ENCODE measurements at places on chromosomes 2 and 18.

GRCh38 chr2:31227110-31227509 is 6.8 kb upstream of the EHD3 start:
- no peak for DNase-seq

- DNase-seq = no peak
These were observed 114.4 kb upstream of the FZD5 start for GRCh38 chr2:207884127-207884526.

GRCh38 chr2:112705575-112705974 is 15.2 kb upstream of the NT5DC4 start:
- no peak for DNase-seq

GRCh38 chr2:217383620-217384019 is 523.8 kb upstream of the TNP1 start:
- no peak for DNase-seq

GRCh38 chr2:233353769-233354499 is at the start of gene DGKD:
DGKD (plus strand) TSS chr2:233354494; CDS start chr2:233354519, 25 bp downstream.
- no peak for DNase-seq

- no peak for DNase-seq
These were observed 397.9 kb downstream of the NYAP2 start for GRCh38 chr2:225797394-225797793.

DNA sequence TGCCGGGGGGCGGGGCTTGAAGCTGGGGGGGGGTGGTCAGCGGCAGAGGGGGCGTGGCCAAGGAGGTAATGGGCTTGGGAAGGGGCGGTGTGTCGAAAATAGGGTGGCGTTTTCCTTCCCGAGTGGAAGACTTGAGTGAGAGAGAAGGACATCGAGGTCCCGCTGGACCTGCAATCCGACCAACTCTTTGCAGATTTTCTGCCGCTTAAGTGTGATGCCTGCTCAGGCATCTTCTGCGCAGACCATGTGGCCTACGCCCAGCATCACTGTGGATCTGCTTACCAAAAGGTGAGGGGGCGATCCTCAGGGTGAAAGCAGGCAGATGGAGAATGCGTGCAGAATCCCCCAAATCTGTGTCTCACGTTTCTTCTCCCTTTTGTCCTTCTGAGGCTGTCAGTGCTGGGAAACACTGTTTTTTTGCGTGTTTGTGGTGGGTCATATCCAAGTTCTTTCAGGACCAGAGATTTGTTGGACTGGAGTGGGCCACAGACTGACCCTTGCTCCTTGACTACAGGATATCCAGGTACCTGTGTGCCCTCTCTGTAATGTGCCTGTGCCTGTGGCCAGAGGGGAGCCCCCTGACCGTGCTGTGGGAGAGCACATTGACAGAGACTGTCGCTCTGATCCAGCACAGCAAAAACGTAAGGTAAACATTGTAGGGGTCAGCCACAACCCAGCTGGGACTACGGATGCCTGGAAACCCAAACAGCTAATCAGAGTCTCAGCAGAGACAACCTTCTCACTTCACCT is 727 bp downstream of the ZFAND2B start:
- no peak for DNase-seq

DNA sequence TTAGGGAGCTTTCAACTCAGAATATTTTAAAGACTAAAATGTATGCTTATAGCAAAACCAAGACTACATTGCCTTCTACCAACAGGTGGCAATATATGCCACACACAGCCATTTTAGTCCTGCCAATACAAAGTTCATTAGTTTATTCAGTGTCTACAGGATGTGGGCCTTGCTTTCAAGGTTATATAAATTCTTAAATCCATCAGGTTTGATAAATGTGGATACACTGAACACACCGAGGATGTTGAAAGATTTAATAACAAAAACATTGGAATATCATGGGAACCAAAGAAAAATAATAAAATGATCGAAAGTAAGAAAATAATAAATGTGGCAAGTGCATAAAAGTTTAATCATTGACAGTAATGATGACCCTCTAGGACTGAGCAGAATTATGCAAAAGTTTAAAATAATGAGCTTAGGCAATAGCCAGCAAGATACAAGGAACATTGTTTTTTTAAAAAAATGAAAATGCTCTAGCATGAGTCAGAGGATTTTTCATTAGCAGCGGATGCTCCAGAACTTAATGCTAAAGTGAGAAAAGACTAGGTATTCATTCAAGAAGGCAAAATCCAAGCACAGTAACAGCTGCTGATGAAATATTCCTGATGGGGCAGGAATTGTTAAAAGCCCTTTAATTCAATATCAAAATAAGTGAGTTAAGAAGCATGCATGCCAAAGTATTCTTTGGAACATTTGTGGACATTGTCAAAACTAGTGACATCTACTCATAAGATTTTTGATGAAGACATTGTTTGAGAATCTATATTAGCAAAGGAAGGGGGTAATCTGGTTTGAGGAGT is 14.2 kb downstream of the SCN9A start:
- peak; percentile 54 for DNase-seq

- DNase-seq = no peak
These were observed 18.6 kb upstream of the SCRN3 start for GRCh38 chr2:174376967-174377366.

DNA sequence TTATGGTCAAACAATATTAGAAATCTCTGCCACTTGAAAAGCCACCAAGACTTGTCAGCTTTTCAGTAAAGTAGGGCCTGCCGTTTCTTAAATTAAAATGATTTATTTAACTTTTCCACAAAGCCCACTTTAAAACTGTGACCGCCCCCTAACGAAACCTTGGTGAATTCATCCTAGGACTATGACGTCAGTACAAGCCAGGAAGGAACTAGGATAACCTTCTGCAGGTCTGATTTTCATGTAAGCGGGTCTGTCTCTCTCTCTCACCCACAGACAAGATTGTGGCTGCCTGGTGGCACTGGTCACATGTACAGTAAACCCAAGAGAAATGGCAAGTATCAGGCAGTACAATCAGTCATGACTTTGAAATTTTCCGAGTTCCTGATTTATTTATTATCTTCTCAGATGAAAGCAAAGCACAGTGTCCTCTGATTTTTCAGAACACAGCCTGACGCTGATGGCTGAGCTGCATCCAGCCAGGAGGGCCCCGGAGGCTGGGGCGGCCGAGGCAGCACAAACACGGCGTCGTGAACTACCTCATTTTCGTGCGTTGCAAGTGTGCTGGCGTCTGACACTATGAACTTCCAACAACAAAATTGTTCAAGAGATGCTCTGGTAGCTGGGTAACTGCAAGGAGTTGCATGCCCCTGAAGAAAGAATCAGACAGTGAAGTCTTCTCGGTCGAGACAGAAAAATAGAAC is 18.9 kb downstream of the SALL3 start:
- no peak for DNase-seq

GRCh38 chr2:47525167-47525566 is 122.2 kb downstream of the MSH2 start:
- DNase-seq = no peak

- no peak for DNase-seq
These were observed 9.2 kb downstream of the ADRA2B start for GRCh38 chr2:96106991-96107707.

GRCh38 chr18:57915248-57915647 is 112.1 kb upstream of the ATP8B1 start:
- no peak for DNase-seq
